ENCODE measurements at places on chromosomes 12 and 14.

DNA sequence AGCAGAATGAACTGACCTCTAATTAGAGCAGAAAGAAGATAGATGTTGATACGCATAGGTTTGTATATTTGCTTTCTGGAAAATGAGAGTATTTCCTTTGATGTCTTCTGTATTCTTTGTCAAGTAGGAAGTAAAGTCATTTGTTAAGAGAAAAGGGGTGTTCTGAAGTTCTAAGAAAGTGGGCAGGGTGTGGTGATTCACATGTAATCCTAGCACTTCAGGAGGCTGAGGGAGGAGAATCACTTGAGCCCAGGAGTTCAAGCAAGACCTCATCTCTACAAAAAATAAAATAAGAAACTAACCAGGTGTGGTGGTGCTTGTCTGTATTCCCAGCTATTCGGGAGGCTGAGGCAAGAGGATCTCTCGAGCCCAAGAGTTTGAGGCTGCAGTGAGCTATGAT is 2.8 kb downstream of the RHNO1 start:
- DNase-seq = no peak

- DNase-seq = no peak
Measured at GRCh38 chr12:131940141-131940547, 9.6 kb upstream of the EP400 start.

DNA sequence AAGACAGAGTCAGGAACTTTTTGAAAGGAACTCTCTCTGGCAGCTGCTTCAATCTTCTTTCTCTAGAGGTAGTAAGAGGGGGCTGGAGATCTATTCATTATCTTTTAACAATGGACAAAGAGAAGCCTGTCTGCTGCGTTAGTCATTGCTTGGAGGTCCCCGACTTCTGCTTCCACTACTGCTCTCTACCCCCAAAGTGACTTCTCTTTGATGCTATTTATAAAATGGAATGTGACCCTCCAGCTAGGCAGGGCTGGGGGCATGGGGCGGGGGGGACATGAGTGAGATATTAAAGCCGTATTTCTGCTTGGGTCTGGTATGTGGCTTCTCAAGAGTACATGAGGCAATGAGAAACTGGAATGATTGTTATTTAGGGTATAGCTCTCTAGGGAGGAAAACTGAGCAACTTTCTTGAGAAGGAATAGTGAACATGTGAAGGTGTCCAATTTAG is 41.4 kb upstream of the NUDT4 start:
- no peak for DNase-seq

DNA sequence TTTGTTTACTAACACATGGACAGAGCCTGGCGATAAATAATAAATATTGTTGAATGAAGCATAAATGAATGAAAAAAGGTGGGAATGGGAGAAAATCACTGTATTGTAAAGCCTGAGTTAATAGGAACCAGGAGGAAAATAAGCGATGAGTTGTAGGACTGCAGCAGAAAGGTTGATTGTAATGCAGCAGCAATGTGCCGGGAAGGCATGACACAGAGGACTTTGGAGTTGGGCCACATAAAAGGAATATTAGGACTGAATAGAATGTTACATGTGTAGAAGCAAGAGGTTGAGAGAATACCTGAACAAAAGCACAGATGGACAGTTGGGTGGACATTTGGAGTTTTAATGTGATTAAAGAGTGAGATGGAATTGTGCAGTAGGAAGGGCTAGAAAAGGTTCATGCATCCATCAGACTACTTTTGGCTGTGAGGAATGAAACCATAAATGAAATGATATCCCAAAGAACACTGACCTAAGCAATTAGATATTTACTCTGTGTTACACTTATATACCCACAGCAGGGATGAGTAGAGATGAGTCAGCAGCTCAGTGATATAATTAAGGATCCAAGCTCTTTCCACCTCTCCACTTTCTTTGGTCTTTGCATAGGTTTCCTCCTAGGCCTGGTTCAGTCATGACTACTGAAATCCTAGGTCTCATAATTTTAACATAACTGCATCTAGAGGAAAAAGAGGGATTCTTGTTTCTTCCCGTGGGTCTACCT is 55.4 kb downstream of the CCER1 start:
- DNase-seq = no peak

DNA sequence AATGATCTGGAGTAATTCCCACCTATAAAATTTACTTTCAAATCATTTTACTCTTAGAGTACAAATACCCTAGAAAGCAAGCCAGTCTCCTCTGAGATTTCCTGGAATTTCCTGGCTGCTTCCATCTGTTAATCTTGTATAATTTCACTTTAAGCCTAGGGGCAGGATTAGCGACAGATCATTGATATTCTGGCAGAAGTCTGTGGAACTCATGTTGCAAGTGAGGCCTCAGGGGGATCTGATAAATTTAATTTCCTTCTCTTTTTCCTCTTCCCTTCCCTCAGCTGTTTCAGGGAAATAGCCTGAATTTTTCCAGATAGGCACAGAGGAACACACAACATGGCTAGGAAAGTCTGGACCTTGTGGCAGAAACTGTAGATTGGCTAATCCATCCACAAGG is 5.9 kb upstream of the KRT6A start:
- no peak for DNase-seq

DNA sequence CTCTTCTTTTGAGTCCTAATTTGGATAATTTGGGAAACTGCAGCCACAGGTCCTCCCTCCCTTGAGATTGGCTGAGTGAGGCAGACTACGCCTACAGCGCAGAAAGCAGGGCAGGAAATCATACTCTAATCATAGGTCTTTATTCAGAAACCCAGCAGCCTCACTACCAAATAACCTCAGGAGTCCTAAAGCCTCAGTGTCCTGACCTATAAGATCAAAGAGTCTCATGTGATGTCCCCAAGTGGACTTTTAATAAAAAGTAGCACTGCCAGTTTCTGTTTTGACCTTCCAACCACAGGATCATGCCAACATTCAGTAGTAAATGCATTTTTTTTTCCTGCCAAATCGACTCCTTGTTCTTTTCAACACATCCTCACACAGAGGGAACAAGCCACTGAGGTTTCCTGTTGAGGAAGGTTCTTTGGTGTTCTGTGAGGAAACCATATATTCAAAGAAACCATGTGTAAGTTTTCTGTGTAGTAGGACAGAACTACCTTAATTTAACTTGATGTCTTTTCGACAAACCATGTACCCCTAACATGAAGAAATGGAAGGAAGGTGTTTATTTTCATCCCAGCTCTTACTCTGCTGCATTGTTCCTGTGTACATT is 72.2 kb downstream of the VCPKMT start:
- no peak for DNase-seq

GRCh38 chr14:83977583-83977982 is 1552.4 kb upstream of the FLRT2 start:
- no peak for DNase-seq

- no peak for DNase-seq
Measured at GRCh38 chr14:99226687-99227086, 45.3 kb downstream of the BCL11B start.
